ENCODE measurements at places on chromosomes 12 and 14. TPM values are rescaled to one million over a fixed set of nuclear protein-coding genes. Genes with fewer than 3 reads are reported as not detected.

The GARIN6 gene
- total RNA-seq, result not detected

DNA sequence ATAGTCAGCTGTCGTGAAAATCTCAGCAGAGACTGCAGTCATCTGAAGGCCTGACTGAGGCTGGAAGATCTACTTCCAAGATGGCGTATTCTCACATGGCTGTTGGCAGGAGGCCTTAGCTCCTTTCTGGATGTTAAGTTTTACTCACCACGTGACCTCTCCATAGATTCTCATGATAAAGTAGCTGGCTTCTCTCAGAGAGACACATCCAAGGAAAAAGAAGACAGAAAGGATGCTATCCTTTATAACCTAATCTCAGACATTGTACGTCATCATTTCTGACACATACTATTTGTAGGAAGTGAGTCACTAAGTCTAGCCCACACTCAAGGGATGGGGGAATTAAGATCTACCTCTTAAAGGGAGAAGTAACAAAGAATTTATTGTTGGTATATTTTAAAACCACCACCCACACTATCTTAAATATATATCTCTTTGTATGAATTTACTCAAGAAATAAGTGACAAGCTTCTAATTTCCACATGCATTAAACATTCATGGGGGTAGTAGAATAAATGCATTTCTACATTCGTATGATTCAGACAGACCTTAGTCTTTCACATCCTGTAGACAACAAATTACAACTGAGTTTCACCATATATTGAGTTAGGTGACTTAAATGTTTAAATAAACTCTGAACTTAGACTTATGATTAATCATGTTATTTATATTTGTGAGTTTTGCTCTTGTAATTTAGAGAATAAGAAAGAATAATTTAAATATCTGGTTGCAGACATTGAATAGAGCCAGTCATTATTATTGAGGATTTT is 411.0 kb downstream of the LRIG3 start:
- no peak for DNase-seq

DNA sequence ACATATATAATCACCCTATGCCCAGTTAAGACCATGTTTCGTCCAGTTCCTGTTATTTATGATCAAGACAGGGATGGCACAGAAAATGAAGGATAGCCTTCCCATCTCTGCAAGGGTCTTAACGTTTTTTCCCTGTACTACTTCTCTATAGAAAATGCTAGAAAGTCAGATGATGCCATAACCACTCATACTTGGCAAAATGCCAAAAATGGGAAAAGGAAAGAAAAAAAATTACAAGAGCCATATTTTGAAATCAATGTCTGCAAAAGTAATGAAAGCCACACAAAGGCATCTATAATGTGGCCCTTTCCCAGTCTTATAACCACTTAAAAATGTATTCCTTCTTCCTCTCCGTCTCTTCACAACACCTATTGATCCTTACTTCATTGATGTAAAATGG is 1.8 kb upstream of the MYL6B start:
- no peak for DNase-seq

GRCh38 chr12:54560374-54560858 is 11.0 kb downstream of the PDE1B start:
- peak; percentile 90 for DNase-seq
